ENCODE measurements at places on chromosomes 11 and 22. TPM values are rescaled to one million over a fixed set of nuclear protein-coding genes. Genes with fewer than 3 reads are reported as not detected.

MYO7A gene
- total RNA-seq = 0.69 TPM

MS4A6E gene
- not detected for total RNA-seq

TRIM49 gene
- not detected for total RNA-seq

SMC1B gene
- not detected for total RNA-seq

SMTNL1 gene
- total RNA-seq = not detected

CD3G gene
- not detected for total RNA-seq

LIN7C gene
- total RNA-seq = 25.3 TPM

ACTN3 gene
- total RNA-seq = not detected

CHKB gene
- total RNA-seq = 26.6 TPM

All from mammary microvascular endothelial cell (primary cell).